Mucosa of gallbladder (tissue), 1 donor: ENCODE measurements at places on chromosomes 12 and 14. TPM values are rescaled to one million over a fixed set of nuclear protein-coding genes. Genes with fewer than 3 reads are reported as not detected.
A peak's percentile ranks its signal among the peaks of the same experiment; 100 is the strongest.

DNA sequence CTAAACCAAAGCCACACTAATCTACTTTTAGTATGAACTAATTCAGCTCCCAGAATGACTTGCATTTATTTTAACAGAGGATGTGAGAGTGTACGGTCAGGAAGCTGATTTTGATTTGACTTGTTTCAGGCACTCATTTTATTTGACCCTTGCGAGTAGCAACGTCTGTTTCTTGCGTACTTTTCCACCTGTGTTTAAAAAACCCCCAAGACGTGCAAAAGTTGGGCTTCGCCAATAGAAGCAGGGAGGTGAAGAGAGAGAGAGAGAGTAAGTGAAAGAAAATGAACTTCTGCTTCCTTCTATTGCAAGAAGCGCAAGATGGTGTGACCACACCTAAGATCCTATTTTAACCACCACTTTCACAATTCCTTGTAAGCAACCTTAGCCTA, 6.7 kb upstream of the SLC15A4 start:
- no peak for DNase-seq

DNA sequence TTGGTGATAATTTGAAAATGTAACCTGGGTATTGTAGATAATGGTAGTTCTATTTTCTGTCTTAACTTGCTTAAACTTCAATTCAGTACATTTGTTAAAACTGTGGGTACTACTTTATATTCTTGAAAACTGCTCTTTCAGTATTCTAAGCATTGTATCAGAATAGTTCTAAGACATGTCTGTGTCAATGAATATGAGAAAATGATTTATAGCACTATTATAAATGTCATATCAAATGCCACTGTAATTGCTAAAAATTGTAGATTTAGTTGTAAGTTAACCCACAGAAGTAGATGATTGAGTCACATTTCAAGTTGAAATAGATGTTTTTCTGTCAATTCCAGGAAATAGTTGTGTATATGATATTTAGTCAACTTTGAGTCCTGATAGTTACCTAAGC, 2.4 kb downstream of the NAA30 start:
- no peak for DNase-seq

DNA sequence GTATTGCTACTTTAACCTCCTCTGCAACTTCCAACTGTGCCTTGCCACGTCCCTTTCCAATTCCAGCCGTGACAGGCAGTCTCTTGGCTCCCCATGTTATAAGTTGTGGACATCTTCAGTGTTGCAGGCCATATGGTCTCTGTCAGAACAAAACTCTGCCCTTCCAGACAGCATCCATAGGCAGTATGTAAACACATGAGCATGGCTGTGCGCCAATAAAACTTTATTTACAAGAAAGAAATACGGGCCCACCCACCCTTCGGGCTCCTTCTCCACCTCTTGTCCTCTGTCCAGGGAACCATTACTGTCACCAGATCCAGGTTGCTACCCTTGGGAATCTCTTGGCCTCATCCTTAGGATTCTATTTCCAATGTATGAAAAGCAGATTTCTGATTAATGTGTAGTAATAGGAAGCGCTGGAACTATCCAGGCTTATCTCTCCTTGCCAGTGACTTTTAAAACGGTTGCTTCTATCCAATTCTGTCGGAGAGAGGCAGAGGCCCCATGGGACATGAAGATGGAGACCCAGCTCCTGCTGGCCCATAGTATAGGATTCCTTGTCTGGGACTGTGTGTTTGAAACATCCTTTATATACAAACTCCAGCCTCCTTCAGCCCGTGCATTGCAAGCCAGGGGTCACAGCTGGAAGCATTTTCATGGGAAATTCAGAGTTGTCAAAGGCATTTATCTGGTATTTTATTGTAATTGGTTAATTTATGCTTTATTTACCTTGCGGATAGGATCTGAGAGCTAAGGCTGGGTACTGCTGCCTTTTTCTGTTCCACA, 114.4 kb downstream of the ZNF664 start:
- DNase-seq, result no peak

GRCh38 chr12:104710940-104711689, 247.0 kb downstream of the SLC41A2 start:
- no peak for DNase-seq

DNA sequence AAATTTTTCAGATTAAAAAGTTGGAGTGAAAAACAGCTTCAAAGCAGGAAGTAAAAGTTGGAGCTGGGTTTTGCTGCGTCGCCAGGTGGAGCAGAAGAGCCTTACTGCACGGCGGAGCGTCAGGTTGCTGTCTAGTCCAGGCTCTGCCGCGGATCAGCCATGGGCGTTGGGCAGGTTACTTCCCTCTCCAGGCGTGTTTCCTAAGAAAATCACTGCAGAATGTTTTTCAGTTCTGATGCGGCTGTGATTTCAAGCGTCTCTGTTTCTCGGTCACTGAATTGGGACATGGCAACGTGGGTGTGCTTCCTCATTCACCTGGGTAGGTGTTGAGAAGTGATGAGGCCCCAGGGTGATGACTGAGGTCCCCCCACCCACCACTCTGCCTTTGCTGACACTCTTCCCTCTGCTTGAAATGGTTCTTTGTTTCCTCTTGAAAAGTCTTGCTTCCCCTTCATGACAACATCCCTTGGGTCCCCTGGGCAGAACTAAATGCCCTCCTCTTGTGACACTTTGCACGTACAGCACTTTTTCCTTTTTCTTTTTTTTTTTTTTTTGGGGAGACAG, 7.6 kb downstream of the EVL start:
- DNase-seq, result peak; percentile 42

- DNase-seq, result no peak
These were observed 13.8 kb downstream of the VASH1 start for GRCh38 chr14:76774821-76775694.

GRCh38 chr14:94522115-94522724, 13.0 kb upstream of the SERPINA12 start:
- no peak for DNase-seq

DNA sequence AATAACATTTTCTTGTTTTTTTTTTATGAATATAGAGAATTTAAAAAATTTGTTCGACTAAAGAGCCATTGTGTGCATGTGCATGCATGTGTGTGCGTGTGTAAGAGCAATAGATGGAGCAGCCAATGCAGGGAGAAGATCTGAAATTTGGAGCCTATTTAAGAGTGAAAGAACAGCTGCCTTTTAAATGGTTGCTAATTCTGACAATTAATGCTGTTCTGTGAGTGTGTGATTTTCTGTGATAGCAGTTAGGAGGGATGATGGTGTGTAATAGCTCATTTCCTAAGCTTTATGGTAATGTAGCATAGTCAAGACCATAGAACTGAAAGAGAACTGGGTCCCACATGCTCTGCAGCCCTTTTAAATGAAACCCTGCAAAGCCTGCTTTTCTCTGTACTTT, 137.9 kb downstream of the NRXN3 start:
- no peak for DNase-seq

DNA sequence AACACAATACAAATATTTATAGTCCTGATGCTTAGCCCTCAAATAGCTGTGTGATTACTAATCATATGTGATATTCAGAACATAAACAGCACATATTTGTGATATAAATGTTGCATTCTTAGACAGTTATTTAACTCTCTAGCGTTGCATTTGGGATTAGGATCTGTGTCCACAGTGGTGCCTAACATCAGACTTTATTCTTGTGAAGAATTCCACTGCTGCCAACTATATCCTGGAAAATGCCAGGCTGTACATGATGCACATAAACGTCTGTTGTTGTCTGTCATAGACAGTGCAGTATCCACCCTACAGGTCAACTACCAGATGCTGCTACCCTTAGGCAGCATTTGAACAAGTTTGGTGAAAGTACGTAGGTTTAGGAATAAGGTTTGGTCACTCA, 39.0 kb downstream of the SLC38A4 start:
- DNase-seq, result no peak

DNA sequence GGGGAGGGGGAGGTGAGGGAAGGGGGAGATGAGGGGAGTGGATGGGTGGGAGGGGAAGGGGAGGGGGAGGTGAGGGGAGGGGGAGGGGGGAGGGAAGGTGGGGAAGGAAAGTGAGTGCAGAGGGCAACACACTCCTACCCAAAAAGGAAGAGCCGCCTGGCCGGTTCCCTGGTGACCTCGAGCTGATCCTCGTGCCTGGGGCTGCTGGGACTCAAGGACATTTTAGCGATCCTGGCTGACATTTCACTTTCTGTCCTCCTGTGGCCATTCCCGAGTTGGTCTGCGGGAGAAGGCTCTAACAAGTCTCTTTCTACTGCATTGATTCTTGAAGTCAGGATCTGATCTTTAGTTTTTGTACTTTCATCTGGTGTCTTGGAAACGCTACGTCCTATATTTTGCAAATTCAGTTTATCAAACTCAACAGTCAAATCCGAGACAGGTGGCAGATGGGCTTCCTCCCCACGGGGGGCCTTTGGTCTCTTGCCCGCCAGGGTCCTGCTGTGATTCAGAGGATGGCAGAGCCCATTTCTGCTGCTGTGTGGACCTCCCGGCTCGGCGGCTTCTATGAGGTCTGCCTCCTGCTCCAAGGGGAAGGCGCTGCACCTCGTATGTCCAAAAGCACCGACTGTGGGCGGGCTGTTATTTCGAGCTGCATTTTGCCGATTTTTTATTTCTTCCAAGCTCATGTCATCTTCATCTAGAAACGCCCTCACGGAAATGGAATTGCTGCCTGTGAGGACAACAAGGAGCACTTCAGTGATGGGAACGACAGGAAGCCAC, 19.1 kb downstream of the PGAM5 start:
- no peak for DNase-seq

DNA sequence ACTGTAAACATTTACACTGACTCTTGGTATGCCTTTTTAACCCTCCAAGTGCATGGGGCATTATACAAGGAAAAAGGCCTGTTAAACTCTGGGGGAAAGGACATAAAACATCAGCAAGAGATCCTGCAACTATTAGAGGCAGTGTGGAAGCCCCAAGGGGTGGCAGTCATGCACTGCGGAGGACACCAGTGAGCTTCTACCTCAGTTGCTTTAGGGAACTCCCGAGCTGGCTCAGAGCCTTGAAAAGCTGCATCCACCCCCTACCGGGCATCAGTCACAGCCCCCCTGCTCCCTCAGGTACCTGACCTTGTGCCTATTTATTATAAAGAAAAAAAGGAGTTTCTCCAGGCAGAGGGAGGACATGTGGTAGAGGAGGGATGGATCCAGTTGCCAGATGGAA, 695.6 kb upstream of the LMO3 start:
- DNase-seq, result no peak

DNA sequence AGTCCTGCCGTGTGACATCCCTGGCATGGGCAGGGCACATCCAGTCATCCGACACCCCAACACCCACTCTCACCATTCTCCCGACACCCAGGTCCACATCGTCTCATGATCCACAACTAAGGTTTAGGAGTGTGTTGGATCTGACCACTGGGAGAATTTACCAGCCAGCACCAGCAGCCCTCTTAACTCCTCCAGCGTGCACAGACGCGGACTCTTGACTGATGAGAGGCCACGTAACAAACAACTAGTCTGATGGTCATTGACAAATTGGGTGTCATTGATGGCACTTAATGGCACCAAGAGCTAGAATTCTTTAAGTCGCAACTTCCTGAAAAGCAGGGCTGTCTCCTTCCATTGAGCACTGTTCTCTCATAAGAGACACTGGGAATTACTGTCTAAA, 203.0 kb upstream of the SFSWAP start:
- no peak for DNase-seq

DNA sequence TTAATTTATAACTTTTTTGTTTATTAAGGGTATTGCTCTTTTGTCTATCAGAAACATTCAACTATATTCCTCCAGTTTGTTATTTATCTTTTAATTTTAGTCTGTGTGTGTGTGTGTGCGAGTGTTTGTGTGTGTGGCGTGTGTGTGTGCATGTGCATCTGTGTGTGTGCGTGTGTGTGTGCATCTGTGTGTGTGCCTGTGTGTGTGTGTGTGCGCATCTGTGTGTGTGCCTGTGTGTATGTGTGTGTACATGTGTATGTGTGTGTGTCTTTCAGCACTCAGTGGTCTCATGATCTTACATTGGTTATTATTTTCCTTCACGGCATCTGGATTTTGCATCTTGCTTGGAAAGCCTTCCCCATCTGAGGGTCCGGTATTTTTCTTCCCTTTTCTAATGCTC, 281.1 kb upstream of the RTL1 start:
- no peak for DNase-seq

- DNase-seq, result no peak
These were observed 36.1 kb upstream of the SLC16A7 start for GRCh38 chr12:59559696-59560095.

DNA sequence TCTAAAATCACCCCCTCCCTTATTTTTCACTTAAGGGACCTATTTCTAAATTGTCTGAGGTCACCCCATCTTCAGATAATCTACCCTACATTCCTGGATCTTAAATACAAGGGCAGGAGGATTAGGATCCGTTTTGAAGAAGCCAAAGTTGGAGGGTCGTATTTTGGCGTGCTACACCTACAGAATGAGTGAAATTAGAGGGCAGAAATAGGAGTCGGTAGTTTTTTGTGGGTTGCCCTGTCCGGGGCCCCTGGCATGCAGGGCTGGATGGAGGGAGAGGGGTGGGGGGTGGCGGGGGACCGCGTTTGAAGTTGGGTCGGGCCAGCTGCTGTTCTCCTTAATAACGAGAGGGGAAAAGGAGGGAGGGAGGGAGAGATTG, 300 bp upstream of the CCND2 start:
- no peak for DNase-seq

GRCh38 chr12:4379405-4379804, at the start of gene FGF23:
Gene FGF23 (minus strand): TSS chr12:4379712. CDS start chr12:4379582, 130 bp downstream.
- DNase-seq, result no peak

GRCh38 chr12:87317302-87317701, 711.9 kb downstream of the C12orf50 start:
- DNase-seq, result no peak

DNA sequence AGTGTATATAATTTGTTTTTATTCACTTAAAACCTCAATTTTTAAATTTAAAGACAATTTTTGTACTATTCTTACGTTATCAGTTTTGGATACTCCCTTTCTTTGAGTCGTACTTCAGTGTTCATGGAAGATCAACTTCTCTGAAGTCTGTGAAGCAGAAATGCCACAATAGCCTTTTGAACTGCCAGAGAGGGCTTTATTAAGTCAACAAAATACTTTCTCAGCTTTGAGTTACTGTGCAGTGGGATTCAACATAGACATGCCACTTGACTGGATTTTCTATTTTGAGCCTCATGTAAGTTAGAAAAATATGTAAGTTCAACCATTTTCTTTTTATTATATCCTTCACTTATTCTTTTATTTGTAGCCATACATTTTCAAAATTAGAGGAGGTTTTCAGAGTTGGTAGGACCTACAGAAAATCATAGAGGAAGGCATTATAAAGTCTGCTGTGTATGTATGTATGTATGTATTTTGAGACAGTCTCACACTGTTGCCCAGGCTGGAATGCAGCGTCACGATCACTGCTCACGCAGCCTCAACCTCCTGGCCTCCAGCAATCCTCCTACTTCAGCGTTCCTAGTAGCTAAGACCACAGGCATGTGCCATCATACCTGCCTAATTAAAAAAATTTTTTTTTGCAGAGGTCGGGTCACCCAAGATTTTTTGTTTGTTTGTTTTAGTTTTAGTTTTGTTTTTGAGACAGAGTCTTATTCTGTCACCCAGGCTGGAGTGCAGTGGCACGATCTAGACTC, 31.3 kb upstream of the BCAT1 start:
- DNase-seq, result no peak

- peak; percentile 49 for DNase-seq
These were observed 5.2 kb downstream of the KRT84 start for GRCh38 chr12:52380271-52380694.

- DNase-seq, result no peak
These were observed 71.9 kb downstream of the TUNAR start for GRCh38 chr14:95948558-95948981.

The GSG1 gene
- total RNA-seq, result 0.83 TPM

The POTEM gene
- not detected for total RNA-seq

The CATSPERB gene
- 10.5 TPM for total RNA-seq

The KRT73 gene
- total RNA-seq, result not detected

The SAMD15 gene
- 3.5 TPM for total RNA-seq

The HOMEZ gene
- total RNA-seq, result 26.0 TPM

The PGF gene
- 4.6 TPM for total RNA-seq

The TTC9 gene
- total RNA-seq, result 8.1 TPM

The DNAJC22 gene
- 73.7 TPM for total RNA-seq

The GPD1 gene
- total RNA-seq, result 21.5 TPM
